ENCODE measurements at places on chromosomes 1 and 21.

DNA sequence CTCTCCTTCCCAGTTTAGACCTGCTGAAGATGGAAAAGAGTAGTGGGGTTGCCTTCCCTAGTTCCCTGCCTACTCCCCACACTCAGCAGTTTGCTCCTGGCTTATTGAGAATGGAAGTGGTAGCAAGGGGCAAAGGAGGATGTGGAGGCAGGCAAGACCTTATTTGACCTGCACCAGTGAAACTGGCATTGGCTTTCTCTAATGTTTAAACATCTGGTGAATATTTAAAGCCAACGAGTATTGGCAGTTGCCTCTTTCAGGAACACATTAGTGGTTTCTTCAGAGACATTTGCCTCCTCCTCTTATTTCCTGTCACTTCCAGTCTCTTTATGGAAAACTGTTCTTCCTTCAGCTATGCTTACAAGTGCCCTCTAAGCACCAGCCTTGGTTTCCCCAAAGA is 62.4 kb upstream of the VAV3 start:
- no peak for DNase-seq

GRCh38 chr1:227780101-227781044 is 35.1 kb upstream of the PRSS38 start:
- DNase-seq: no peak

- no peak for DNase-seq
Measured at GRCh38 chr21:16624479-16625118, 888.2 kb upstream of the CXADR start.

DNA sequence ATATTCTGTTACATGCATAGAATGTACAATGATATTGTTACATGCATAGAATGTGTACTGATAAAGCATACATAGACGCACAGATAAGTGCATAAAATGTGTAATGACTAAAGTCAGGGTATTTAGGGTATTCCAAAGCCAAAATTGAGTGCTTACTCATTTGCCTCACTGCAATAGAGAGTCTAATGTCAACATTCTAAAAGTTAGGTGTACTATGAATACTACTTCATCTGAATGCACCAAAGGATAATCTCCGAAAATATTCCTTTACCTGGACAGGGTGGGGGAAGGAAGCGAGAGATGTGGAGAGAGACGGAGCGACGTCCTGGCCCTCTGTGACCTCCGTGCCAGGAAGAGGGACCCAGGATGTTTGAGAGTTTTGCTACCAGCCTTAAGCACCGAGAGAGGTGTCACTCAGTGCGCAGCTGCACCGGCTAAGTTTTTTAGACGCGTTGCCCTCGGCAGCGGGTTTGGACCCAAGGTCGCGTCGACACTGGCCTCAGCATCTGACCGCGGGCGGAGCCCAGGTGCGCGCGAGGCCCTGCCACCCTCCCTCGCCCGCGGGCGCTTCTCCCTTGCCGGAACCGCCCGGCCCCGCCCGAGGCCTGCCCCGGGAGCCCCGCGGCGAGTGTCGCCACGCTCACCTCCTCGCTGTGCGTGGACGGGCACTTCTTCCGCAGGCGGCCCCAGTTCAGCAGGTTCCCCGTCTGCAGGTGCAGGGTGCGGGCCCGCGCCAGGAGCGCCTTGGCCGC is 660 bp downstream of the GCLM start:
- DNase-seq: peak; percentile 53

DNA sequence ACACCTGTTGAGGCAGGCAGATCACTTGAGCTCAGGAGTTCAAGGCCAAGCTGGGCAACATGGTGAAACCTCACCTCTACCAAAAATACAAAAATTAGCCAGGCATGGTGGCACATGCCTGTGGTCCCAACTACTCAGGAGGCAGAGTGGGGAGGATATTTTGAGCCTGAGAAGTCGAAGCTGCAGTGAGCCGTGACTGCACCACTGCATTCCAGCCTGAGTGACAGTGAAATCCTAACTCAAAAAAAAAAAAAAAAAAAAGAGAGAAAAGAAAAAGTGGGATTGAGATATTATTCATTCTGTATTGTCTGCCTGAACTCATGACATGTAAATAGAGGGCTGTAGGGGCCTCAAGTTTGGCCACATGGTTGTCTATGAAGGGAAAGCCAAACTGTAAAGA is 37.3 kb downstream of the WNT2B start:
- DNase-seq: no peak
